ENCODE measurements at places on chromosomes 6 and 20.

DNA sequence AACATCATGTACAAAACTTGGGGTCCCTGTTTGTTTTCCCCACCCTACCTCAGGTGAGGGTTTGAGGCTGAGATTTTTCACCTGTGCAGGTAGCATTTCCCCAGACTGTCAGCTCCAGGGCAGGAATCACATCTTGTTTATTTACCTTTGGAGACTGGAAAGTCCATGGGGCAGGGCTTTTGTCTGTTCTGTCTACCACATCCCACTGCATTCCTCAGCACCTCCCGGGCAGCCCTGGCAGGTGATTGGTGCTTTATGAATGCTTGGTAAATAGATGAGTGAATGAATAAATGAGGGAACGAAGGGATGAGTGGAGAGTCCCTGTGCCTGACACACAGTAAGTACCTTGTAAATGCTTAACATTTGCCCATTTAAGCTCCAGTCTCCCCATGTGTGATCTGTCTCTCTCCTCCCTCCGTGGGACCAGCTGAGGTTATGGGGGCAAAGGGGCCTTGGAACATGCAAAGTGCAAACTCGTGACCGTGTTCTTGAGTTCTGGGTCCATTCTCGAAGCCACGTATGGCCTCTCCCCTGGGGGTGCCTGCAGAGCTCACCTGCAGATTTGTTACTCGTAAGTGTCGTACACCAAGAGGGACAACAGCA lies 69.7 kb upstream of the PMEPA1 start:
- DNase-seq: no peak

DNA sequence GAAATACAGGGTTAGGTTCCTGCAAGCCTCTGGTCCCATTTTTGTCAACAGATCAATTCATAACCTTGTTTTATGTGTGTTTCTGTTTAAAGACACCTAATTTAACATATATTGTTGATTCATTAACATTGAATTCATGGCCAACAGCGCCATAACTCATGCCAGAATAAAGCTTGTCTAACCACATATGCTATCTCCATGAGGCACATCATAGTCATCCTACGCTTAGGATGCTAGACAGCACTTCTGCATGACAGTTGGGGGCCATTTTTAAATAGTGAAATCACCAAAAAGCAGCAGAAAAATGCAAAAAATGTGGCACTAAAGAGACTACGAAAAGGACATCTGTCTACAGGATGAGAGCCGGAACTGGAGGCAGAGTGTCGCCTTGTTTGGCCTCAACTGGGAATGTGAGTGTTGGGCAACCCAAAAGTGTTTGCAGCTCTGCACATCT lies 37.9 kb downstream of the TRAM2 start:
- no peak for DNase-seq

DNA sequence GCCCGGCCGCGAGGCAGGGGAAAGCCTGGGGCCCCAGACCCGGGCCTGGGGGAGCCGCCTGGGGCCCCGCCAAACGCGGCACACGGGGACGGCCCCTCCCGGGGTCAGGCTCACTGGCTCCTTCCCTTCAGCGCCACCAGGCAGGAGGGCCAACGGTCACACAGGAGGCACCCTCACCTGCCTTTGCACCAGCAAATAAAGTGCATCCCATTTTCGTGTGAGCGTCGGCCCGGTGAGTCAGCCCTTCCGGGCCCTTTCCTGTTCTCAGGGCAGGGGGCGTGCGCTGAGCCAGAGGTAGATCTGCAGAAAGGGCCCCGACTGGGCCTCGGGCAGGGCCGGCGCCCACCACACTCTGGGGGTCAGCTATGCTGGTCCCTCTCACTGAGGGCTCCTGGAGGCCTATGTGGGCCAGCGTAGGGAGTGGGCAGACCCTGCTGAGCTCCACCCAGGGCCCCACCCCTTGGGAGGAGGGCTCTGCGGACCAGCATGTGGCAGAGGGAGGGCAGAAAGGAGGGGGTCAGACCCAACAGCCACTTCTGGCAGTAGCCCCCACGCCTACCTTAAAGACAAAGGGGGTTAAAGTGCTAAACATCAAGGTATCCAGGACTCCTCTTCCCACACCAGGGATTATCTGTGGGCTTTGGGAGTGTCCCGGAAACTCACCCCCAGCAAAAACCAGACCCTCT lies 931 bp upstream of the UCKL1 start:
- peak; percentile 48 for DNase-seq

- DNase-seq: no peak
These were observed 75.2 kb upstream of the MYL9 start for GRCh38 chr20:36466089-36466488.

DNA sequence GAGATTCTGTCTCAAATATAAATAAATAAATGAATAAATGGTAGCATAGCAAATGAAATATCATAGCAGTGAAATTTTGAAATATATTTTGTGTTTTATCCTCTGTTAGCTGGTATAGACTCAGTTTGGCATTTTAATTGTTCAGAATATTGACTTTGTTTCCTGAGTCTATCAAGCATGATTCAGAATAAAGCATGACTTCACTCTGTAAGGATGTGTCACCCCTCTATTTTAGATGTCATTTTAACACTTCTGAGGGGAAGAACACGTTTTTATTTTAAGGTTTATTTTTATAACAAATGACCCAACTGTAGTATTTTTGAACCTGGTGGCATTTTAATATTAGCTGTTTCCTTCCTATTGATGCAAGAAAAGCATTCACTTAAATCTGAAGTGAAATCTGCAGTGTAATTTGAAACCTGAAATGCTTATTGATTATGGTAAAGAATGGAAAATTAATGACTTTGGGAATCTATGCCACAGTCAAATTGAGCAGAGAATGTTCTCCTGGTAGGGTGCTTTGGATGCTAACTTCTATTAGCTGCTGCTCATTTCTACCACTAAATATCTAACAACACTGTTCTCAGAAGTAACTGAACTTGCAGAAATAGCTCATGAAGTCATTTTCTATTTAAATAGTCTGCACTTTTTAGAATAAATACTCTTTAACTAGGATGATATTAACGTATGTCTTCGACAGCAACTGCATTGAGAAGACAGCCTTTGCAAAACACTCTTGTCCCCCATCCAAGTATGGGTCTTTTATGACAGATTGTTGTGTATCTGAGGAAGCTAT lies 114.2 kb downstream of the SOX4 start:
- no peak for DNase-seq

DNA sequence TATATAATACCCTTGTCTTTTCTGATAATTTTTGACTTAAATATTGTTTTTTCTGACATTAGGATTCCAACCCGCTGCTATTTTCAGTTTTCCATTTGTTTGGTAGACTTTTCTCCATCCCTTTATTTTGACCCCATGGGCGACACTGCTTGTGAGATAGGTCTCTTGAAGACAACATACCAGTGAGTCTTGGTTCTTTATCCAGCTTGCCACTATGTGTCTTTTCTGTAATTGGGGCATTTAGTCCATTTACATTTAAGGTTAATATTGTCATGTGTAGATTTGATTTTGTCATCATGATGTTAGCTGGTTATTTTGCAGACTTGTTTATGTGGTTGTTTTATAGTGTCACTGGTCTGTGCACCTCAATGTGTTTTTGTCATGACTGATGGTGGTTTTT lies 67.7 kb upstream of the IRAK1BP1 start:
- no peak for DNase-seq

DNA sequence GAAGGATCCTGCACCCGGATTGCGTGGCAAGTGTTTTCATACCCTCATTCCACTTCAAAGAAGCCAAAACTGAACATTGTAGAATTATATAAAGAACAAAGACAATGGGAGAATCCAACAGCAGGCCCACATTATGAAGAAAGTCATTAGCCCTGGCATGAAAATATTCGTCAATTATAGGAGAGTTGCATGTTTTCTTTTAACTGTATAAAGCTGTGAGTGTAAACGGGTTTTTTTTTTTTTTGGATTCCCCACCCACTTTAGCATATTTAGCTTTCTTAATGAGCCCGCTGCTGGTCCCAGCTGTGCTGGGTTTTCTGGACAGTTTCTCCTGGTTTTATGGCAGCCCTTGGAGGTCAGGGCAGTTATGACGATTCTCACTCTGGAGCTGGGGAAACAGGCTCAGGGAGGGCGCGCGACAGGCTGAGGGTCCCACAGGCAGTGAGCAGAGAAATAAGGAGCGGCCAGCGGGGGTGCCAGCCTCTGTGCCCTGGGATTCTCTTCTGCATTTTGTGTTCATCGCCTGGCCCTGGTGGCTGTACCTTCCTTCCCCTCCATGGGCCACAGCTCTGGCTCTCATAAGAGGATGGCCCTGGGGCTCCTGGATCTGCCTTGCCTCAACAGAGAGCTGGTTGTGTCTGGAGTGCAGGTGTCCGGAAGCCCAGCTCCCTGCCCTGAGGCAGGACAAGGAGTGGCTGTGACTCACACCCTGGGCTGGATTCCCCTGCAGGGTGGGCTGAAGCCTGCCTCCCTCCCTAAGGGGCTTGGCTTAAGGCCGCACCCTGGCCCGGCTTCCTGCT lies 24.1 kb upstream of the SULF2 start:
- DNase-seq: no peak

DNA sequence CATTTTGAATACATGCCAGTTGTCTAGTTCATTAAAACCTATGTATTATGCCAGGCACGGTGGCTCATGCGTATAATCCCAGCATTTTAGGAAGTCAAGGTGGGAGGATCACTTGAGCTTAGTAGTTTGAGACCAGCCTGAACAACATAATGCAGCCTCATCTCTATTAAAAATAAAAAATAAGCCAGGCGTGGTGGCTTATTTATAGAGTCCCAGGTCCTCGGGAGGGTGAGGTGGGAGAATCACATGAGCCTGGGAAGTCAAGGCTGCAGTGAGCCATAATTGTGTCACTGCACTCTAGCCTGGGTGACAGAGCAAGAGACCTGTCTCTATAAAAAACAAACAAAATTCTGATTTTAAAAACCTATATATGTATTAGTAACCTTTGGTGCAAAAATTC lies 27.5 kb downstream of the ORC3 start:
- DNase-seq: no peak

DNA sequence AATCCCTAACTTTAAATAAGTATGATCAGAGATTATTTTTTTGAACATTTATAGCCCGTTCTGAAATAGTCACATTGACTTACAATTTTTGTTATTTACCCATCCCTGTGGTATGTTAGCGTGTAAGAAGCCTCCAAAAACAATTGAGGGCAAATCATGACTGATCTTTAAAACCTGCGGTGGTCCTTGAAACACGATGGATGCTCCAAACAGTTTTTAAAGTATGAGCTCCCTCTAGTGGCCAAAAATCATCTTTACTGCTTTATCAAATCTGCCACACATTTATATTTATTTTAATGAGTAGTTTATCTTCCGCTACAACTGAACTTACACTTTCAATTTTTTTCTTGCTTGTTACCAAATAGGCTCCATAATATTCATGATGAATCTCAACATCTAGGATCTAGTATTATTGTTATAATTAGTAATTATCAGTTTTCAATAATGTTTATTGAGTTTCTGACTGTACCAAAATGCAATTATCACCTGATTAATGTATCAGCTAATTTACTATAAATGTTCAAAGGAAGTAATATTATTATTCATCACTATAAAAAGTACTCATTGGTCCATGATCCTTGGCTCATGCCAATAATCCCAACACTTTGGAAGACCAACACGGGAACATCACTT lies 52.2 kb downstream of the MARCKS start:
- peak; percentile 49 for DNase-seq

DNA sequence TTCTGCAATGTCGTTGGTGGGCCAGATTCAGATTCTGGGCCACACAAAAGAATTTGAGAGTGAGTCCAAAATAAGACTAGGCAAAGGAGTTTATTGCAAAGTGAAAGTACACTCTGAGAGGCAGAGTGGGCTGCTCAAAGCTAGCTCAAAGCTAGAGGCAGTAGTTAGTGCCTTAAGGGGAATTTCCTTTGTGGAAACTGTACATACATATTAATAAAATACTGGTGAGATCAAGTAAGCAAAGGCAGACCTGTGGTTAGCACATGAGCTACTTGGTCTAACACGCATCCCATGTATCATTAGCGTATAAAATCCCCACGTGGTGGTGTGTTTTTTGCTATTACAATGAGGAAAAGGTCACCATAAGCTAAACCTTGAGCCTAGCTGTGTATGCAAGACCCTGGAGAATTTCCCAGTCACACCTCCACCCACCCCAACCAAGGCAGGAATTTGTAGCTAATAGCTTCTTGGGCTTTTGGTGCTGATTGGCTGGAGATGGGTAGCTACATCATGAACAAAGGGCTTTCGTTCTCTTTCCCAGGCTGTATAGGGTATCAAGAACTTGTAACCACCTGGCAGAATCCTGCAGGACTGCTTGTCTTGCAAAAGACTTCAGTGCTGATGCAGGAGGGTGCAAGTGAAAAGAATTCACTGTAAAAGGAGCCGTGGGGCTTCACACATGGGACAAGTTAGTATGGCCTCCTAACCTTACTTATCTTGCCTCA lies 14.7 kb upstream of the TRIM26 start:
- DNase-seq: no peak

DNA sequence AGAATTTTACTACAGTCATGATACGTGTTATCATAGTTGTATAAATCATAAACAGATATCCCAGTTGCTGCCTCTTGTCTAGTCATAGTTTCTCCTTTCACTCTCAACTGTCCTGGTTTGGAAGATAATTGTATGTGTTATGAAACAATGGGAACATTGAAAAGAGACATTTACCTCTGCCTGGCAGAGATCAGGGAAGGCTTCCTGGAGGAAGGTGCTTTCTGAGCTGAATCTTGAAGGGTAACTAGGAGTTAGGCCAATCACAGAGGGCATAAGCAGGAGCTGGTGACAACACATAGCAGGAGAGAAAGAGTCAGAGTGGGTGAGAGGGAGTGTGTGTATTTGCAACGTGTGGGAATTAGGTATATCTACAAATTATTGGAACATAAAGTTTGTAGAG lies 5.4 kb downstream of the ASXL1 start:
- DNase-seq: no peak

GRCh38 chr6:118865100-118865391 lies 28.9 kb upstream of the ASF1A start:
- DNase-seq: no peak

DNA sequence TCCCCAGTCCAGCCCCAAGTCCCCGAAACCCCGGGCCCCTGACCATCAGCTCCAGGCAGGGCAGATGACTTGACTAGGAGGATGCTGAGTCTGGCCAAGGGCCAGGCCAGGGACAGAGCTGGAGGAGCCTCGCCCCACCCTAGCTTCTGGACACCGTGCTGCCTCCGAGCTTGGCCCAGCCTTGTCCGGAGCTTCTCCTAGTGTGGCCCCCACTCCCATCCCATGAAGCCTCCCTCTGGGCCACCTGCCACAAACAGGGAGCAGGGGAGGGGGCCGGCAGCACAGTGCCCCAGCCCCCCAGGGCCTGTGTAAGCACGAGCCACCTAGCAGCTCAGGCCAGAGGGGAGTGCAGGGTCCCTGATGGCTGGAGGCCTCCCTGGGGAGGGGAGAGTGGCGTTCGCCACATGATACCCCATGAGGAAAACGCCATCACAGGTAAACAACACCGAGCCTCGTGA lies 5.3 kb downstream of the EEF1A2 start:
- no peak for DNase-seq

GRCh38 chr6:112321941-112322424 lies 25.1 kb upstream of the RFPL4B start:
- DNase-seq: no peak

DNA sequence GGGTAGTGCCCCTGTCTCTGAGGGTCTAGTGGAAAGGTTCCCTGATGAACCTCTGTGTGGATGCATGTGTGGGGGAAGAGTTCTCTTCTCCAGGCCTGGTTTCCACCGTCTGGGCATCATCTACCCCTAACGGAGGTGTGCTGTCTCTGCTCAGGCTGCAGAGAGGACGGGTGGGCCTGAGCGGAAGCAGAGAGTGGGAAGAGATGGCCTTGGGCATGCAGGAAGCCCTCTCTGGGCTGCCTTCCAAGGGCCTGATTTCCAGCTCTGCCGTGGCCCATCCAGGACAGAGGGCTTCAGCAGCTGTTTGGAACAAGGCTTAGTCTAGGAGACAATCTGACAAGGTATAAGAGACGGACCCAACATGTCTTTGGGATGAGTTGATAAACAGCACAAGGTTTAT lies 220.1 kb upstream of the DTNBP1 start:
- DNase-seq: no peak

- DNase-seq: no peak
These were observed at the start of gene HLA-DQA2 for GRCh38 chr6:32741031-32741960. TSS of gene HLA-DQA2 (plus strand) at chr6:32741391. CDS start at chr6:32741444, 53 bp downstream.

All from globus pallidus (tissue), 1 donor.